AG04449 (cell line): ENCODE measurements at places on chromosomes 12 and 14.
A peak's percentile ranks its signal among the peaks of the same experiment; 100 is the strongest.

GRCh38 chr14:74524812-74525135, 31.2 kb downstream of the ISCA2 start:
- DNase-seq, result no peak

DNA sequence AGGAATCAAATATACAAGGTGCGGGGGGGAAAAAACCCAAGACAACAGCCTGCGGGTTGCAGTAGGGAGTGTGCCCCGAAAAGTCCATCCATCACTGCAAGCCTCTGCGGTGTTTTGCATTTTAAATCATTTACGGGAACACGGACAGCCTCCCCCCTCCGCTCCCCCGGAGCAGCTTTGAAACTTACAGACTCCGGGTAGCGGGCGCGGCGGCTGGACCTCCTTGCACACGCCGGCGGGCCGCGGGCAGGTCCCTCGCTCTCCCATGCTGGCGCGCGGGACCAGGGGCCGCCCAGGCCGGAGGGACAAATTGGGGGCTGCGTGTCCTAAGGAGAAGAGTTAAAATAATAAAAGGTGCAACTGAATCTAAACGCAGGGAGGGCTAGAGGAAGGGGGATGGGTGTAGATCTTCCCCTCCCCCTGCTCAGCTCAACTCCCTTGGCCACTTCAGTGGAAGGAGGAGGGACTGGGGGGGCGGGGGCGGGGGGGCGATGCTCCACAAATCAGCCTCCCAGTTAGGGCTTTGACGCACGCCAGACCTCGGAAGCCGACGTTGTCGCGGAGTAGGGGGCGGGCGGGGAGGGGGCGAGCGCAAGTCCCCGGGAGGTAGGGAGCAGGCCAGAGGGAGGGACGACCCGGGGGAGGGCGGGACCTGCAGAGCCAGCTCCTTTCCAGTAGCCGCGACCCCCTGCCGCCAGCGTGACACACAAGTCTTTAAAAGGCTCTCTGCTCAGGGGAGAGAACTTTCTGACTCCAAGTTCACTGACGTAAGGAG, at the start of gene KCNJ8:
KCNJ8 (minus strand) TSS at position 349 of the 775 bp plus-strand sequence. CDS start 1,090 bp downstream, outside the sequence.
- DNase-seq, result no peak

DNA sequence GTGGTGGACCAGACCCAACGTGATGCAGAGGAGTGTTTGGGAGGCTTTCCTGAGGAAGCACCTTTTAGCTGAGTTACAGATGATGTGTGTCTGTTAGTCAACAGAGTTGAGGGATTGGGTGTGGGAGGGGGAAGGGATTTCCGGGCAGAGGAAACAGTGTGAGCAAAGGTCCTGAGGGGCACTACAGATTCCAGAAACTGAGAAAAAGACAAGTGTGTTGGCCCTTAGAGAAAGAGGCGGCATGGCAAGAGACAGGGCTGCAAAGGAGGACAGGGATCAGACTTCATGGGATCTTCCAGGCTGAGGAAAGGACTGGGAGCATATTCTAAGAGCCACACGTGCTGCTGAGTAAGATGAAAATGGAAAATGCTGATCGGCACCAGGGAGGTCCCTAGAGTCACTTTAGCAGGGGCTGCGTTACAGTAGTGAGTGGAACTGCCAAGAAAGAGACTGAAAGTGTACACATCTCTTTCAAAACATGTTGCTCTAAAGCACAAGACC, 9.4 kb upstream of the RPS6KL1 start:
- DNase-seq, result no peak

DNA sequence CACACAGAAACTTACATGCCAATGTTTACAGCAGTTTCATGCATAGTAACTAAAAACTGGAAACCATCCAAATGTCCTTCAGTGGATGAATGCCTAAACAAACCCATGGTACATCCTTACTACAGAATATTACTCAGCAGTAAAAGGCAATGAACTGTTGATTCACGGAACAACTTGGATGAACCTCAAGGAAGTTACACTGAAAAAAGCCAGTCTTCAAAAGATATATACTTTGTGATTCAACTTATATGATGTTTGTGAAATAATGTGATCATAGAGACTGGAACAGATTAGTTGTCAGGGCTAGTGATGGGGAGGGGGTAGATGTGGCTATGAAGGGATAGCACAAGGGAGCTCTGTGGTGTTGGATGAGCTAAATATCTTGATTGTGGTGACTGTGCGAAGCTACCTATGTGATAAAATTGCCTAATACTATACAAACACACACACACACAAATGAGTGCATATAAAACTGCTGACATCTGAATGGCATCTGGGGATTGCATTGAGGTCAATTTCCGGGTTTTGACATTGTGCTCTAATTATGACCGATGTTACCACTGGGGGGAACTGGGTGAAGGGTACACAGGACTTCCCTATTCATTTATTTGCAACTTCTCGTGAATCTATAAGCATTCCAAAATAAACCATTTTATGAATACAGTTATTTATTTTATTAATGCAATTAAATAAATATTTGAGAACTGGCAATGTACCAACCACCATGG, 94.3 kb downstream of the RIN3 start:
- DNase-seq, result peak; percentile 65

GRCh38 chr14:46136456-46136855, 515.1 kb downstream of the RPL10L start:
- no peak for DNase-seq

DNA sequence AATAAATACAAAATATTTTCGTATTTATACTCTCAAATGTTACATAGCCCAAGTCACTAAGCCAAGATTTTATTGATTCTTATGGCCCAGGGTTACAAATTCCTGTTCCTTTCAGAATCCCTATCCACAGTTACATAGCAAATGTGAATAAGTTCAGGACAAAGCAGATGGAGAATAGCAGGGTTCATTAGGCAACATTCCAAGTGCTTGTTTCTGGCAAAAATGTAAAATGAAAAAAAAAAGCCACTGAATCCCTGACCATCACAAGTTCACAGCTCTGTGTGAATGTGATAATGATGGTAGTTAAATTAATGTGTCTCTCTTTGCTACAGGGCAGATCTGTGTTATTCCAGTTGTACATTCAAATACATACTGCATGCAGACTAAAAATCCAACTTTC, 74.6 kb downstream of the KCNC2 start:
- no peak for DNase-seq

DNA sequence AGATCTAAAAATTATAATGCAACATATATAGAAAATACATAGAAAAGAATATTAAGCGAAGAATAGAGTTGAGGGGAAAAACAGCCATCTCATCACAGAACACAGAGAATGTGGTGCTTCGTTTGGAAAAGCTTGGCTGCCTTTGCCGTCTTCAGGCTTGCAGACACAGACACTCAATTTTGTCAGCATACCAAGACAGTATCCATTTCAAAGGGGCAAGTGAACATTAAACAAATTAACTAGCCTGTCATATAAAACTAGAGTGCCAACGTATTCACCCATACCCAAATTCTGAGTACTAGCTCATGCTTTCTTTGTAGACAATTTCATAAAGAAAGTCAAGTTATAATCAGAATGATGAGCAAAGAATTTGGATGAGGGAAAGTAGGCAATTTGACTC, 40.5 kb downstream of the DMAC2L start:
- no peak for DNase-seq

DNA sequence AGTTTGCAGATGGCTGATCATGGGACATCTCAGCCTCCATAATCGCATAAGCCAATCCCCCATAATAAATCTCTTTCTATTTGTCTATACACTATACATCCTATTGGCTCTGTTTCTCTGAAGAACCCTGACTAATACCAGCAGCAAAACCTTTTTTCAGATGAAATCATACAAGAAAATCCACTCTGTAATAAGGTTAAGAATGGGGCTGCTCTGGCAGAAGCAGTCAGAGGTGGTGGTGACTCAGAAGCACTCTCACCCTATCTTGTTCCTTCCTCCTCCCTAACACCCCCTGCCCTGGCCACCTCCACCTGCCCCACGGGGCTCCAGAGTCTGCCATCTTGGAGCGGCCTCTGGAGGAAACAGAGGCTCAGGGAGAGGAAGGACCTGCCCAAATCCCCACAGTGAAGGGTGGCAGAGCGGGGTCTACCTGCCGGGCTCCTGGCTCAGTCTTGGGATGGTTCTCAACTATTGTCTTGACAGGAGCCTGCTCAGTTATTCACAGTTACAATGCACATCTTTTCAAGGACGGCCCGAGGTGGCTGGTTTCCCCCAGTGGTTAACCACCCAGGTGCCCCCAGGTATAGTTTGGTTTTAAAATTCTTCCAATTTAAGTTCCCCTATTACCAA, 109.3 kb upstream of the EVL start:
- no peak for DNase-seq

DNA sequence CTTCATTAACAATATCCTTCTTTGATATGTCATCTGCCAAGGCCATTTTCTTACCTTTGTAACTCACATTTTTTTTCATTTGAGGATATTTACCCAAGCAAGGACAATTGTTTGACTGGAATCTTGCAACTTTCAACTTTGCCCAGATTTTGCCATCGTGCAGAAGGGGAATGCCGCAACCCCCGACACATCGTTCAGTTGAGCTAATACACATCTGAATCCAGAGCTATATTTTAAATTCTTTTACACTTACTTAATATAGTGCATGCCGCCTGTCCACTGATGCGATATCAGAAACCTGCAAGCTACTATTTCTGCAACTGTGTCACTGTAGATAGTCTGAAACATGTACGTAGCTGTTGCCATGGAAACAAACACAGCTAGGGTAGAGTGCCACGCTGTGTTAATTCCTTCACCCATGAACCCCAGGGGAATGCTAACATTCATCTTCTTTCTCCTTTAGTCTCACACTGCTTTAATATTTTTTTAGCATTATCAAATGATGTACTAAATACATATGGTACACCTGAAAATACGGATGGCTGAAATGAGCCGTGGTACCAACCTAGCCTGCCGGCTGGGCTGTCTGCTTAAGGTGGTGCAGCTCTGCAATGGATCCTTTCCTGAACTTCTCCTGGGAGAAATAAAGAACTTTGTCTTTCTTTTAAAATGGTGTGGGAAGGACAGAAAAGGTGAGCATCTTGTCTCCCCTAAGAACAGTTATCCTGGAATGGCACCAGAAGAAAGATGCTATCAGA, 77.0 kb upstream of the FOXN3 start:
- no peak for DNase-seq

GRCh38 chr12:69708649-69709048, 9.5 kb upstream of the BEST3 start:
- no peak for DNase-seq

DNA sequence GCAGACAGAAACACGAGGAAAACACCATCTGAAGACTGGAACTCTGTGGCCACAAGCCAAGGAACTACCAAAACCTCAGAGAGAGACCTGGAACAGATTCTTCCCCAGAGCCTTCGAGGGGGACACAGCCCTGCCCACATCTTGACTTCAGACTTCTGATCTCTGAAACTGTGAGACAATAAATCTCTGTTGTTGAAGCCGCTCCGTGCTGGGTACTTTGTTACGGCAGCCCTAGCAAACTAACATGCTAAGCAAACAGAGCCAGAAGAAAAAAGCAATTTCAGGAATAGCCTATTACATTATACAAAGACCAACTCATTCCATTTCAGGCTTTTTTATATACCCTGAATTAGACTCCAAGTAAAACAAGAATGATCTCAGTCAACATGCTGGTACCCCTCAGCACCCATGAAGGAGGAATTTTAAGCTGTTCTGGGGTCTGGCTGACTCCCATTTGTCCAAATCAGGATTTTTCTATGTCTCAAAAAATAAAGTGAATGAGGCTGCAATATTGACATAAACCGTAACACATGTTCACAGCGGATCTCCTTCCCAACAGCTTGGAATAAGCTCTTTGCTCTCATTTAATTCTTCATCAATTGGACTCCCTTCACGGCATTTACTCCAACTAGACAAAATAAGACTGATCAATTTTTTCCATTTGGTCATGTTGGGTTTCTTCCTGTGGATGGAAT, 190.1 kb downstream of the FOXN3 start:
- no peak for DNase-seq

DNA sequence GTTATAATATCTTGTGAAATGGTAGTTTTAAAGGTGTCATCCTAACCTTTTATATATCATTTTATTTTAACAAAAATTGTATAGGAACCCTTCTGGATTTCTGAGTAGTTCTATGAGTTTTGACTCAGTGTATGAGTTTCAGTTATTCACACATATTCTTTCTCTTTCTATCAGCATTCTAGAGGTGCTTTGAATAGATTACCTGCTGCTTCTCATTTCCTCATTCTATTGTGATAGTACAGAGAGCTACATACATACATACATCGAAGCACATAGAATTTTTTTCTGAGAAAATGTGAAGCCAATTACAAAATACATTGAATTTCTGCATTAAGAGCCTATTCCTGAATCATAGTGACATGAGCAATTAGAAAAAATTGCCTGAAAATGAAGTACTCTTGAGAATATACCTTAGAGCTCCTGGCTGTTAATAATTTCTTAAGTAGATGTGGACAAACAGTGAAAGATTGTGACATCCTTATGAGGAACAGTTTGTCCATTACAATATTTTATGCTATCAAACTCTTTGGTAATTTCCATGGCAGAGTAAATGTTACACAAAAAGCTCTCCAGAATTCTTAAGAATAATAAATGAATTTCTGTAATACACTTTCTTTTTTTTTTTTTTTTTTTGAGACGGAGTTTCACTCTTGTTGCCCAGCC, 556.6 kb downstream of the TRHDE start:
- no peak for DNase-seq

- no peak for DNase-seq
Observed at GRCh38 chr12:95994476-95994875, 1.7 kb downstream of the HAL start.

- DNase-seq, result no peak
Observed at GRCh38 chr14:61379639-61380184, 58.3 kb downstream of the PRKCH start.

- DNase-seq, result no peak
Observed at GRCh38 chr12:91744597-91744996, 401.0 kb downstream of the BTG1 start.

DNA sequence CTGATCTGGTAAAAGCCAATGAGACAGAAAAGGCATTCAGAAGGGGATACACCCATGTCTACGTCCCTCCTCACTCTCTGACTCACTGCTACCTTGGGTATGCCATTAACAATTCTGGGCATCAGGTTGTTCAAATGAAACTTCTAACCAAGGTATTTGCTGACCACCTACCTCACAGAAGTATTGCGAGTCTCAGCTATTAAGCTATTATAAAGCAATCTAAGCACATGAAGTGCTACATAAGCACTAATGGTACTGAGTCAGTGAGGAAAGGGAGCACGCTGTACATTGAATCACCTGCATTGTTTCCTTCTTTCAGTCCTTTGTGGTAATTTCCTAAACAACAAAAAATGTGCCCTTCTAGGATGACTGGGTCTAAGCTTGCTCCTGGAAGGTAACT, 62.8 kb upstream of the CCDC91 start:
- no peak for DNase-seq

GRCh38 chr12:127690161-127690560, 576.8 kb upstream of the TMEM132C start:
- DNase-seq, result no peak

- DNase-seq, result no peak
Observed at GRCh38 chr14:33475623-33476022, 475.3 kb downstream of the EGLN3 start.

DNA sequence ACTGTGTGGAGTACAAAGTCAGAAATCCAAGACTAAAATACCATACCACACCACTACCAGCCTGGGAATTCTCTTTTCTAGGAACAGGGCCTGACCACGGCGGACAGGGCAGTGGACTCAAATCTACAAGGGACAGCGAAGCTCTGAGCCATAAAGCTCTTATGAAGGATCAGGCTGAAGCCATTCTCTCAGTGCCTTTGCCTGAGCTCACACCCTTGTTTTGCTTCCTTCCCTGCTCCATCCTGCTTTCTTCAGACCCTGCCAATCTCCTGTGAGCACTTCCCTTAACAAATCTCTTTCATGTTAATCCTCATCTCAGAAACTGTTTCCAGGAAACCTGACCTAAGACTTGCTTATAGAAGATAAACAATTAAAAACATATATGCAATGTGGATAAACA, 398.5 kb downstream of the MDGA2 start:
- no peak for DNase-seq

GRCh38 chr14:93369713-93370266, 22.8 kb downstream of the COX8C start:
- no peak for DNase-seq
